Activated naive CD8-positive, alpha-beta T cell treated with anti-CD3 and anti-CD28 coated beads, Interleukin-2, amount 50 U/mL, for 16 hours (primary cell): ENCODE measurements at places on chromosomes 12 and 14.

GRCh38 chr12:3750616-3751015 is 2.3 kb downstream of the CRACR2A start:
- no peak for DNase-seq

GRCh38 chr12:120500581-120500980 is 4.7 kb downstream of the DYNLL1 start:
- no peak for DNase-seq

GRCh38 chr12:6927379-6928021 is at the start of gene ATN1:
Gene ATN1, plus strand, starts transcription at chr12:6927959. Its CDS starts 6,043 bp downstream, at chr12:6934002.
- DNase-seq, result no peak

DNA sequence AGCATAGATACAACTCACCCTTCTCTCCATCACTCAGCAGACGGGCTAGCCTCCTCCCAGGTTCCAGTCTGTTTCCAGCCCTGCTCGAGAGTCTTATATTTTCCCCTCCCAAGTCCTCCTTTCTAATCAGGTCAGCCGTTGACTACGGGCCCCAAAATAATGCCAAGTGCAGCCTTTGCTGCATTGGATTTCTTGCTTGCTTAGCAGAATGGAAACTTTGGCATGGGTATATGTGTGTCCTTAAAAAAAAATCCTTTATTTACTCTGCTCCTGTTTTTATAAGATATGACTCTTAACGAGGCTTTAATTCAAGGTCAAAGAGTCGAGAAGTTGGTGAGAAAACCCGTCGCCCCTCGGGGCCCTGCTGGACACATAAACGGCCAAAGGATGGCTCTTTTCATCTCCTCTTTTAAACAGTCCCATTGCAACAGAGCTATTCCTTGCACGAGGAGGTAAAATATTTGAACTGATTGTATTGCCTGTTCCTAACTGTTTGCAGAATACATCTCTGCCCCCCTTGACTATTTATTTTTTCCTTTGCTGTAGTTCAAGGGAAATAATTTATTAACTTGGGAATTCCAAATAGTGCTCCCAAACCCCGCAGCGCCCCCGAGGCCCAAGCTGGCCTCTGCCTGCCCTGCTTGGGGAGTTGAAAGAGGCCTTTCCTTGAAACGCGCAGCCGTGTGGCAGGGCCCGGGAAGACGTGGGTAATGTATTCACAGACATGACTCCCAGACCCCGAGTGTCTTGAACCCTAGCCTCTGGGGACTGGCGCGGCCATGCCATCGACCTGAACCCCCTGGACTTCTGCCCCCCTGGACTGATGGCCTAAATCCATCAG is 156.5 kb upstream of the MYL2 start:
- DNase-seq, result no peak

- DNase-seq, result no peak
Measured at GRCh38 chr12:105935981-105936380, 202.8 kb downstream of the NUAK1 start.
